Psoas muscle (tissue), 8 donors: ENCODE measurements at places on chromosomes 7 and 10. TPM values are rescaled to one million over a fixed set of nuclear protein-coding genes. Genes with fewer than 3 reads are reported as not detected.
A peak's percentile ranks its signal among the peaks of the same experiment; 100 is the strongest.

GRCh38 chr10:31758495-31758894 is 170.1 kb downstream of the ARHGAP12 start:
- DNase-seq, result no peak
- no peaks in the 10 kb centered on the region for H3K27me3 ChIP-seq
- no peaks in the 10 kb centered on the region for H3K36me3 ChIP-seq
- peaks cover 40% of the 10 kb centered on the region for H3K4me1 ChIP-seq
- H3K27ac ChIP-seq, result peak overlapping the region; percentile 98

- peaks cover 36% of the 10 kb centered on the region for H3K4me1 ChIP-seq
- H3K36me3 ChIP-seq, result no peaks in the 10 kb centered on the region
- peak overlapping the region; percentile 30 for H3K27ac ChIP-seq
- DNase-seq, result peak; percentile 75
Measured at GRCh38 chr7:30755384-30756154, 3.6 kb downstream of the INMT start.

DNA sequence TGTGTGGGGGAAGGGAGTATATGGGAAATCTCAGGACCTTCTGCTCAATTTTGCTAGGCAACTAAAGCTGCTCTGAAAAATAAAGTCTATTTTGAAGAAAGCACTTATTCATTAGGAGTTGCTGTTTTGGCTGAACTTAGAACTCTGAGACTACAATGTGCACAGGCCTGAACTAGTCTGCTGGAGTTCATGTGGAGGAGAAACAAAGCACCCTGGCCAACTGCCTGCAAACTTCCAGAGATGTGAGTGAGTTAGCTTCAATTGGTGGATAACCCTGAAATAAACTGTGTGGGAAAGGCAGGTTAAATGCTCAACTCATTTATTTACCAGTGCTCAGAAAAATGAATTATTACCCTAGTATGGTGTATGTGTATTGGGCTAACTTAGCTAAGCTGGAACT is 17.3 kb upstream of the FAM241B start:
- DNase-seq, result no peak
- H3K27me3 ChIP-seq, result no peaks in the 10 kb centered on the region
- no peaks in the 10 kb centered on the region for H3K36me3 ChIP-seq
- H3K27ac ChIP-seq, result no peak overlapping the region
- H3K4me1 ChIP-seq, result no peaks in the 10 kb centered on the region
- no peak overlapping the region for H3K4me3 ChIP-seq

DNA sequence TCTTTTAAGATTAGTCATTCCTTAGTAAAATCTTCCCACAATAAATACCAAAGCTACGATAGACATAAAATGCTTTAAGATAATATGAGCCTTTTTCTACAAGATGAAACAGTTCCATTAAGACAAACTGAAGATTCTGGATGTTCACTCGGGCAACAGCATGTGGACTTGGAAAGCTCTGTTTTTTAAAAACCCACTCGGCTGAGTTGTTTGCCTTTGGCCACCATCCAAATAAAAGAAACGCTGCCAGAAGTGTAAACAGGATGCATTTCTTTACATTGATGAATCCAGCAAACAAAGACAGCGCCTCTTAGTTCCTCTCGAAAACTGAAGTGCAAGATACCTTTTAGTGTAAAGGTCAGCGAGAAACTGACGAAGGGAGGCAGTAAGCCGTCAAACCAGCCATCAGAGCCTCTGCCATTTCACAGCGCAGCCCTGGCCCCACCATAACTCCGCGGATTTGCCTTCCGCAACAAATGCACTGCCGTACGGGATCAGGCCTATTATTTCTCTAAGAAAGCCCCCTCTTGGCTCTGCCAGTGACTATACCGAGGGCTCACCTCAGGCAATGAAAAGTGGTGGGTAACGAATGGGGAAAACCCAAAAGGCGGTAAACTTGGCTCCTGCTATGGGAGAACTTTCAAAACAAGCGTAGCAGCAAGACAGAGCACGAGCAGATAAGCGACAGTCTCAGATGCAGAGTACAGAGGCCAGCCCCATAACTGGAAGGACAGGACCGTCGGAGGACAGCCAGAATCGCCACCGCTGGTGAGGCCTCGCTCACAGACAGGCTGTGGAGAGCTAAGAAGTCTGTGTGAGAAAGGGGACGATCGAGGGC is 41.4 kb downstream of the GNA12 start:
- DNase-seq, result no peak
- H3K4me1 ChIP-seq, result peaks cover 4% of the 10 kb centered on the region
- H3K27ac ChIP-seq, result no peak overlapping the region
- H3K36me3 ChIP-seq, result no peaks in the 10 kb centered on the region
- H3K27me3 ChIP-seq, result no peaks in the 10 kb centered on the region
- H3K4me3 ChIP-seq, result peak overlapping the region; percentile 29

GRCh38 chr7:78683566-78683965 is 769.9 kb downstream of the MAGI2 start:
- H3K27ac ChIP-seq, result no peak overlapping the region
- H3K27me3 ChIP-seq, result no peaks in the 10 kb centered on the region
- DNase-seq, result no peak
- H3K4me3 ChIP-seq, result no peak overlapping the region

DNA sequence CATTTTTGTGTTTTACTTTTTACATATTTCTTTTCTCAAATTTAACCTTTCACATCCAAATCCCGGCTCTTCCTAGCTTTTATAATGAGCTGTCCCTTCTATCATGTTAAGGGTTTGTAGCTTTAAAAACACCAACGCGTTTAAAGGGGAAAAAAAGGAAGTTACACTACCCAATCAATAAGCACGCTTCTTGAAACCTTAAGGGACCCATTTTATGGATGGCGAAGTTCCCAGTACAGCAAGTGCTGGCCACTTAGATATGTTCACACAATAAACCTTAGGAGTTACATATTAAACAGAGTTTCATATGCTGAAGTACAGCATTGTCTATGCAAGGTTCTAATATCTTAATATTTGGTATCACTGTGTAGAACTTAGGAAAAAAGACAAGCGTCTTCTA is 1.8 kb downstream of the GNG11 start:
- H3K27ac ChIP-seq, result peak overlapping the region; percentile 69
- no peak for DNase-seq
- peaks cover 10% of the 10 kb centered on the region for H3K36me3 ChIP-seq
- no peaks in the 10 kb centered on the region for H3K27me3 ChIP-seq

DNA sequence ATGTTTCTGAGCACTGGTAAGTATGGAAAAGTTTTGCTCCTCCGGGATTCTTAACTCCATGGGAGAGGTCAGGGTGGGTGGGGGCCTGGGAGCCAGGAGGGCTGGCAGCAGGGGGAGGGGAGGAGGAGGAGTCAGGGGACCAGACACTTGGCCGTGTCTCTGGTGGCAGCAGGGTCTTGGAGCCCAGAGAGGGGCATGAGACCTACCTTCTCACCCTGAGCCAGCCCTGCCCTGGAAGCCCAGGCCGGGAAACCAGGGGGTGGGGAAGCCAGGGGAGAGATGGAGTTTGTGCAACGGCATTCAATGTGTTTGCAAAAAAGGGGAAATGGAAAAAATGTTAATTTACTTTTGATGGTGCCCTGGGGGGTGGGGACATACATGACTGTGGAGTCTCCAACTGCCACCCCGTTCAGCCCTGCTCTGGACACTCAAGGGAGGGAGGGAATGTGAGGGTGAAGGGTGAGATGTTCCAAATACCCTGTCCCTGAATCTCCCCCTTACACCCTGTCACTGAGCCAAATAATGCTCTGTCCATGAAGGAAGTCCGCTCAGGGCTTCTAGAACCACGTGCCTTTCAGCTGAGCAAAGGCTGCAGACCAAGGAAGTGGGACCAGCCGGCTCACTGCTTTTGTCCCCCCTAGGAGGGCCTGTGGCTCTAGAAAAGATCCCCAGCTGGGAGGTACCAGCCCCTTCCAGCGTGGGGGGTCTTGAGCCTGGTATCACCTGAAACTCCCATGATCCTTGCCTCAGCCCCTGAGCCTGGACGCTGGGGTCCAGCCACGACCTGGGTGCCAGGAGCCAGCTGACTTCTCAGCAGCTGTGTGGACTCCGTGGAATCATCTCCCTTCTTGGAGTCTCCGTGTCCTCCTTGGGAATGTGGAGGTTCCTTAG is 48.3 kb downstream of the TMEM270 start:
- no peaks in the 10 kb centered on the region for H3K36me3 ChIP-seq
- H3K4me1 ChIP-seq, result no peaks in the 10 kb centered on the region
- H3K27me3 ChIP-seq, result no peaks in the 10 kb centered on the region
- H3K27ac ChIP-seq, result no peak overlapping the region
- no peak overlapping the region for H3K4me3 ChIP-seq

TMEM213 gene
- total RNA-seq, result not detected

SMARCD3 gene
- 92.5 TPM for total RNA-seq

SYT15B gene
- not detected for total RNA-seq

SAP25 gene
- total RNA-seq, result 0.59 TPM

NPY gene
- total RNA-seq, result not detected
